CD4-positive, alpha-beta memory T cell (primary cell): ENCODE measurements at places on chromosomes 5 and 9. TPM values are rescaled to one million over a fixed set of nuclear protein-coding genes. Genes with fewer than 3 reads are reported as not detected.

The GOLM1 gene
- polyA plus RNA-seq = 0.54 TPM

The KIAA0825 gene
- 2.0 TPM for polyA plus RNA-seq

The TRIP13 gene
- polyA plus RNA-seq = 0.39 TPM

The SAXO1 gene
- polyA plus RNA-seq = 0.34 TPM

The ELL2 gene
- polyA plus RNA-seq = 2.8 TPM

The GABBR2 gene
- not detected for polyA plus RNA-seq

The PCDHA11 gene
- polyA plus RNA-seq = not detected

The BNIP1 gene
- 13.5 TPM for polyA plus RNA-seq

The SLC25A2 gene
- polyA plus RNA-seq = not detected

The DOCK2 gene
- 45.8 TPM for polyA plus RNA-seq

The OLFM1 gene
- polyA plus RNA-seq = not detected

The CAMSAP1 gene
- polyA plus RNA-seq = 0.76 TPM

The RELL2 gene
- 3.0 TPM for polyA plus RNA-seq

The SERF1B gene
- 26.8 TPM for polyA plus RNA-seq

The LHX3 gene
- not detected for polyA plus RNA-seq

The OBP2A gene
- not detected for polyA plus RNA-seq

The PCDHA10 gene
- not detected for polyA plus RNA-seq

The SOHLH1 gene
- not detected for polyA plus RNA-seq

The SPINK6 gene
- polyA plus RNA-seq = not detected

The KCNMB1 gene
- not detected for polyA plus RNA-seq

The TMEM8B gene
- 2.0 TPM for polyA plus RNA-seq

The GAS1 gene
- polyA plus RNA-seq = 0.27 TPM
